ENCODE measurements at places on chromosomes 6 and 20.

- DNase-seq: no peak
Measured at GRCh38 chr20:22381812-22382416, 202.5 kb downstream of the FOXA2 start.

DNA sequence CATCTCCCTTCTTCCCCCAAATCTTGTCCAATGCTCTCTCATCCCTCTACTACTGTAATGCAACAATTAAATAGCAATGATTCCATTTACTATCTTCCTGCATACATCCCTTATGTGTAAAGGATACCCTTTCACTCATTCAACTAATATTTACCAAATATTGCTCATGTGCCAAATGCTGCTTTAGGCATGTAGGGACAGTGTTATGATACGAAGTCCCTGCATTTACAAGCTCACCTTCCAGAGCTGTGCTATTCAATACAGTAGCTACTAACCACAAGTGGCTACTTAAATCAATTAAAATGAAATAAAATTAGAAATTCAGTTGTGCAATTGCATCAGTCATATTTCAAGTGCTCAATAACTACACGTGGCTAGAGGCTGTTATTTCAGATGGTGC, 41.1 kb downstream of the GMDS start:
- DNase-seq: no peak

GRCh38 chr6:20497216-20498040, 36.8 kb upstream of the CDKAL1 start:
- DNase-seq: no peak

GRCh38 chr6:34236131-34236442, 586 bp upstream of the HMGA1 start:
- no peak for DNase-seq

GRCh38 chr6:149166336-149166735, 151.2 kb upstream of the TAB2 start:
- DNase-seq: no peak

GRCh38 chr20:18719426-18719825, 94.2 kb upstream of the SCP2D1 start:
- no peak for DNase-seq

DNA sequence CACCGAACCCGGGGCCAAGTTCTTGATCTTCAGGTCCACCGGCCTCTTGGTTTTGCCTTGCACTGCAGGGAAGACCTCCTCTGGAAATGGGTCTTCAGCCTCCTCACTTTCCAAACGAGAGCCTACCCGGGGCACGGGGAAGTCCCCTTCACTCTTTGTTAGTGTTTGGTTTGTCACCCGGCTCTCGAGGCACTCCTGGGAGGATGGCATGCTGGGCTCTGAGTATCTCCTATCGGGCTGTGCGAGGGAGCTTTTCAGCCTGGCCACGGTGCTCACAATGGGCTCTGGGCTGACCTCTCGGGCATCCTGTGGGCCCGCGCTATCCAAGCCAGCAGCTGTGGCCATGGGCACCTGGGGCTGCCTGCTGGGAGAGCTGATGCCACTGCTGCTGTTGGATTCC, 8.1 kb downstream of the TAGAP start:
- DNase-seq: no peak

- DNase-seq: no peak
Measured at GRCh38 chr20:34926581-34926980, 29.0 kb downstream of the GSS start.
